ENCODE measurements at places on chromosomes 1 and 21. TPM values are rescaled to one million over a fixed set of nuclear protein-coding genes. Genes with fewer than 3 reads are reported as not detected.

- H3K4me3 ChIP-seq, result peak overlapping the region; percentile 53
- H3K27me3 ChIP-seq, result no peaks in the 10 kb centered on the region
Measured at GRCh38 chr1:201740086-201740541, 88.8 kb upstream of the IPO9 start.

- H3K27me3 ChIP-seq, result no peaks in the 10 kb centered on the region
- H3K27ac ChIP-seq, result peak within 1 kb of the TSS; percentile 97
- H3K36me3 ChIP-seq, result no peaks in the 10 kb centered on the region
- H3K4me1 ChIP-seq, result peaks cover 3% of the 10 kb centered on the region
- DNase-seq, result peak; percentile 84
- H3K4me3 ChIP-seq, result peak within 1 kb of the TSS; percentile 67
Measured at GRCh38 chr1:31576201-31576669, at the start of gene TINAGL1. Gene TINAGL1 (plus strand): TSS chr1:31576515. CDS start chr1:31577149, 634 bp downstream.

DNA sequence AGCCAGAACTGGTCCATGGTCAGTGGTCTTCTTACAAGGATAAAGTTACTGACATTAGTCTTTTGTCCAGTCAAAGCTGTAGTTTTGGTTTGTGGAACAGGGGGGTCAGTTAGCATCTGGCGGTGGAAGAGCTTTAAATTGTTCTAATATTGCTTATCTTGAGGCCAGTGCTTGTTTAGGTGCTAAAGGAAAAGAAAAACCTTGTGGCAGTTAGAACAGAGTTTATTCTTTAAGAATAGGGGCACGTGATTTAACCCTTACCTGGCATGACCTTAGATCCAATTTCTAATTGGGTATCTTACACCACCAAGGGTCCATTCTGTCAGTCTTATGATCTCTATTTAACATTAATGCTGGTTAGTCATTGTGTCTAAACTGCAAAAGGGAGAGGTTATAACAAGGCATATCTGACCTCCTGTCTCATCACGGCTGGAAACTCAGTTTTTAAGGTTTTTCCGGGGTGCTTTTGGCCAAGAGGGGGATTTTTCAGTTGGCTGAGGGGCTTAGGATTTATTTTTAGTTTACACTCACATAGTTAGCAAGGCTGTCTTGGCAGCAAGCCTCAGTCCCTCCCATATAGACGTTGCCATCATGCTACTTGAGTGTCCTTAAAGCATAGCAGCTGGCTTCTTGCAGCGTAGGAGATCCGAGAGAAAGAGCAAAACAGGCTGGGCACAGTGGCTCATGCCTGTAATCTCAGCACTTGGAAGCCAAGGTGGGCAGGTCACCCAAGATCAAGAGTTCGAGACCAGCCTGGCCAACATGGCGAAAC is 60.1 kb upstream of the FAM89A start:
- no peaks in the 10 kb centered on the region for H3K27me3 ChIP-seq
- no peaks in the 10 kb centered on the region for H3K4me1 ChIP-seq
- no peak overlapping the region for H3K4me3 ChIP-seq

SORT1 gene
- total RNA-seq, result 169 TPM

CA6 gene
- total RNA-seq, result not detected

DNA sequence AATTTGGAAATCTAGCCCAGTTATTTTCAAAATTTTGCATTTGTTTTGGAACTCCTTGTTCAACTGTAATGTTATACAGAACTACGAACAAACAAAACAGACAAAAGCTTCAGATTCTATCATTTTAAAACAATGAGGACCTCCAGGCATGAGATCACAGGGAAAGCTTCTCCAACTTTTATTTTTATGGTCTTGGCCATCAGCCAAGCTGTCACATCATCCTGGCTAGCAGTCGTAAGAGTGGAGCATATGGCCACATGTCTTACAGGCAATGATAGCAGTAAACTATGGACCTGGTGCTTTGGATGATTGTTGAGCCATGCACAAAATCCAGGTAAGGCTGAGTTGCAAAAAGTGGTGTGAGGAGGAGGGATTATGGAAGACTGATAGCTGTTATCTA is 299.6 kb downstream of the LMX1A start:
- H3K27me3 ChIP-seq, result no peaks in the 10 kb centered on the region
- H3K4me1 ChIP-seq, result no peaks in the 10 kb centered on the region

GOLT1A gene
- total RNA-seq, result 8.9 TPM

DNA sequence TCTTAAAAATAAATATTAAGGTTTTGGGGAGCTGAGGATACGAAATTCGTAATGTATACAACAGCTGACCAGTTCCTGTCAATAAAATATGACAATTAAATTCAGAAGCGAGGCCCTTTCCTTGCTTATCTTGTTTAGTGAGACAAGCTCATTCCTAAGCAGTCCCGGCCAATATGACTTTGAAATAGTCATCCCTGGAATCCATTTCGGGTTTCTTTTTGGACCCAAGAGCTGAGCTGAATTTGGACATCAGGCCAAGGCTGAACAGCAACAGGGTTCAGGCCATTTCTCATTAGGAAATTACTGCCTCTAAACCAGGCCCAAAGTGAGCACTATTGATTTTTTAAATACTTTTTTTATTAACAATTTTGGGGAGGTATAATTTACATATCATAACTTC is 17.3 kb upstream of the FMN2 start:
- no peak for DNase-seq
- no peak overlapping the region for H3K27ac ChIP-seq
- no peaks in the 10 kb centered on the region for H3K4me1 ChIP-seq
- no peak overlapping the region for H3K4me3 ChIP-seq
- H3K27me3 ChIP-seq, result no peaks in the 10 kb centered on the region
- no peaks in the 10 kb centered on the region for H3K36me3 ChIP-seq

BGLAP gene
- 1.8 TPM for total RNA-seq

AMY1C gene
- total RNA-seq, result not detected

SYCP1 gene
- not detected for total RNA-seq

GRCh38 chr1:33377756-33378155 is 53.1 kb downstream of the PHC2 start:
- DNase-seq, result no peak
- peaks cover 7% of the 10 kb centered on the region for H3K36me3 ChIP-seq
- H3K4me3 ChIP-seq, result no peak overlapping the region
- peaks cover 3% of the 10 kb centered on the region for H3K4me1 ChIP-seq
- no peak overlapping the region for H3K27ac ChIP-seq
- H3K27me3 ChIP-seq, result no peaks in the 10 kb centered on the region

- no peaks in the 10 kb centered on the region for H3K36me3 ChIP-seq
- H3K27ac ChIP-seq, result no peak overlapping the region
- no peaks in the 10 kb centered on the region for H3K27me3 ChIP-seq
- H3K4me1 ChIP-seq, result no peaks in the 10 kb centered on the region
Measured at GRCh38 chr21:40829308-40829707, 17.6 kb downstream of the DSCAM start.

DNA sequence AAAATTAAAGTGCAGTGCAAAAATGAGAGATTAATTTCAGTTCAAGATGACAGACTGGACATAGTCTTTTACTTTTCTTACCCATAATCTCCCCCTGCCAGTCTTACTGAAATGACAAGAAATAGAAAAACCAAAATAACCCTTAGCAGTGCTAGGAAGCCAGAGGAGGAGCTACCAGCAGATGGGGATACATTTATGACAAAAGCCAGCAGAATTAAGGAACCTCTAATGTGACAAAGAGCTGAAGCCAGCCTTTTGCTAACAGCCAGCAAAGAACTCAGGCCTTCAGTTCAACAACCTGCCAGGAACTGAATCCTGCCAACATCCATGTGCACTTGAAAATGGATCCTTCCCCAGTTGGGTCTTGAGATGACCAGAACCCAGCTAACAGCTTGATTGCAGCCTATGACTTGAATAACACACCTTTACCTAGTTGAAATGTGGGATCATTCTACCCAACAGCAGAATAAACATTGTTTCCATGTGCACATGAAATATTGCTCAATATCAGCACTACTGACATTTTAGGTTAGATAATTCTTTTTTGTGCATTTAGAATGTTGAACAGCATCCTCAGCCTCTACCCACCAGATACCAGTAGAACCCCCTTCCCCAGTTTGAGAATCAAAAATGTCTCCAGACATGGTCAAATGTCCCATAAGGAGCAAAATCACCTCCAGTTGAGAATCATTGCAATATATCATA is 7.9 kb upstream of the TRAF5 start:
- H3K27ac ChIP-seq, result no peak overlapping the region
- no peak overlapping the region for H3K4me3 ChIP-seq
- peaks cover 6% of the 10 kb centered on the region for H3K36me3 ChIP-seq
- H3K27me3 ChIP-seq, result no peaks in the 10 kb centered on the region

DENND2C gene
- 2.5 TPM for total RNA-seq

DNA sequence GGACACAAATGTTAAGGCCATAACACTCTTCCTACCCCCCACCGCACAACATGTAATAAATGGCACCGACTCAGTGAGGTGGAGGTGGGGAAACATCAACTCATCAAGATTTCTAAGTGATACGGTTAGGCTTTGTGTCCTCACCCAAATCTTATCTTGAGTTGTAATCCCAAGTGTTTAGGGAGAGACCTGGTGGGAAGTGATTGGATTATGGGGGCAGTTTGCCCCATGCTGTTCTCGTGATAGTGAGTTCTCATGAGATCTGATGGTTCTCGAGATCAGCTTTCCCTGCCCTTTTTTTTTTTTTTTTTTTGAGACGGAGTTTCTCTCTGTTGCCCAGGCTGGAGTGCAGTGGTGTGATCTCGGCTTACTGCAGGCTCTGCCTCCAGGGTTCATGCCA is 51.0 kb upstream of the ACTL8 start:
- no peak overlapping the region for H3K27ac ChIP-seq
- H3K4me3 ChIP-seq, result no peak overlapping the region
- H3K27me3 ChIP-seq, result no peaks in the 10 kb centered on the region
- DNase-seq, result no peak
- H3K36me3 ChIP-seq, result no peaks in the 10 kb centered on the region

DNA sequence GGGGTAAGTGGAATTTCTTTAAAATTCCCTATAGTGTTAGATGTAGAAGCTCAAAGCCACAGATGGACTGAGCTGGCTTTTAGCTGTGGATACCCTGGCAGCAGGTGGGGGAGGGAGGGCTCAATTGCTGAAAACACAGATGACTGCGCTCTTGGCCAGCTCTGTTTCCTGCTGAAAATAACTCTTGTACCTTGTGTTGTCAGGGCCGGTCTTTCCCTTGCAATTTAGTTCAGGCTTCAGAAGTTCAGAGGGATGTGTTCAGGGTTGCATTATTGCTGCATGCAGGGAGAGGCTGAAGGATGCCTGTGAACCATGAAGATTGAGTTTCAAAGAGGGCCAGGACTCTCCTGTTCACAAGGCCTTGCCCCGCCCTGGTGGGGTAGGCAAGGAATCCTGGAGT is 58.1 kb upstream of the GCLM start:
- no peaks in the 10 kb centered on the region for H3K36me3 ChIP-seq
- peaks cover 8% of the 10 kb centered on the region for H3K4me1 ChIP-seq
- no peaks in the 10 kb centered on the region for H3K27me3 ChIP-seq
- no peak overlapping the region for H3K27ac ChIP-seq
- H3K4me3 ChIP-seq, result no peak overlapping the region

- no peaks in the 10 kb centered on the region for H3K27me3 ChIP-seq
- no peak overlapping the region for H3K27ac ChIP-seq
- H3K36me3 ChIP-seq, result no peaks in the 10 kb centered on the region
- H3K4me1 ChIP-seq, result no peaks in the 10 kb centered on the region
- DNase-seq, result no peak
Measured at GRCh38 chr21:36576441-36576840, 96.5 kb upstream of the CLDN14 start.

SLFNL1 gene
- total RNA-seq, result 0.50 TPM

DNA sequence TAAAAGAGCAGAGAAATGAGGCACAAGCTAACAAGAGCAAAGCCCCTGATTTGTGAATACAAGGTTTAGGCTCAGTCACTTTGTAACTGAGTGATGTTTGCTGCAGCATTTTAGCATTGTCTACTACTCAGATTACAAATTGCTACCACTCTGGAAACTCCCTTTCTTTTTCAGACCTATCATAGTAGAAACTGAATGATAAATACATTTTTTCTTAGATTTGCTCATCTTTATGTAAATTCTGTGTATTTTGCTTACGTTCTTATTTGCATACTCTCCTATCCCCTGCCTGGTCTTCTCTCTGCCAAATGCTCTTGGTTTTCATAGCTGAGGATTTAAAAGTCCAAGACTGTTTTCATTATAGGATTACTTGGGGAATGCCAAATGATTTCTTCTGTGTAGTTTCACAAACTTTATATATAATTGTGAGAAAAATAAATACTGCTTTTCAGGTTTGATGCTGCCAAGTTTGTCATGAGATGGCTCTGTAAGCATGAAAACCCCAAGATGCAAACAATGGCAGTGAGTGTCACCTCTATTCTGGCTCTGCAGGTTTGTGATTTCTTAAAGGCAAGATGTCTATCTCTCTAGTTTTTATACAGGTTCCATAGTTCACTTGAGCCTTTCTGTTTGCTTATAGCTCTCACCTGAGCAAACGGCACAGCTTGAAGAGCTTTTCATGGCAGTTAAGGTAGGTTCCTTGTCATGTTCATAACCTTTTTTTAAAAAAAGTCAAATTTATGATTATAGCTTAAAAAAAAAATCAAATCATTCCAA is 24.7 kb downstream of the ZYG11A start:
- no peaks in the 10 kb centered on the region for H3K36me3 ChIP-seq
- DNase-seq, result no peak
- H3K27me3 ChIP-seq, result no peaks in the 10 kb centered on the region

GRCh38 chr1:193413376-193413775 is 227.0 kb upstream of the B3GALT2 start:
- H3K36me3 ChIP-seq, result no peaks in the 10 kb centered on the region
- no peak overlapping the region for H3K4me3 ChIP-seq
- DNase-seq, result no peak
- H3K27ac ChIP-seq, result no peak overlapping the region
- H3K27me3 ChIP-seq, result no peaks in the 10 kb centered on the region

DNA sequence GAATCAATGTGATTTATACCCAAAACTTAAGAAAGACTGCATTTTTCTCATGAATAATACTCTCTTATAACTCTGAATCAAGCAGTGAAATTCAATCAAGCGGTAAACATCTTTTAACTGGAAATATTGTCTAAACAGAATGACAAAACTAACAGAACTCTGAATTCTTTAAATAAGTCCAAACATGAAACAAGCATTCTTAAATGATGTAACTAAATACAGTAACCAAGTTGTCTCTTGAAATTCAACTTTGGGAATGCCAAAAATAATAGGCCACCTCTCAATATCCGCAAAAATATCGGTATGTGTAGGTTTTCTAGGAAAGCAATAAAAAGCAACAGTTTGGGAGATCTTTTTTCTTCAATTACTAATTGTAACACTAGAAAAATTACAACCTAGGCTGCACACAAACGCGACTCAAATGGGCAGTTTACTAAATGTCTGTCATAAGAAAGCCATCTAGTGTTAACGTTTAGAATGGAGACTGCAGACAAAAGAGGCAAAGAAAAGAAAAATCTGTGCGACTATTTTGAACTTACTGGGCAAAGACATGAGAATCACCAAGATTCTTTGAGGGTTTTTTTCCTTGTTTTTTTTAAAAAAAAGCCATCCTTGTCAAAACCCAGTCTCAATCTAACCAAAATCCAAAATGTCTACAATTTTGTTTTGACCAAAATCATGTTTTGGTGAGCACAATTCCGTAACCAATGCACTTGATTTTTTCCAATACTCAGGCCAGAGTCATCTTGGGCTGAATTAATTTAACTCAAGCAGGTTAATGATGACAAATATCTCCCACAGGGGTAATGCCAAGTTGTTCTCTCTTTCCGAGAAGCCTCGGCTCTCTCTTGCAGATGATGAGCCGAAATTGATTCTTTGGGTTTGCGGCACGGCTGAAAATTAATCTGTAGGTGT is 1.3 kb downstream of the SIPA1L2 start:
- no peaks in the 10 kb centered on the region for H3K27me3 ChIP-seq
- DNase-seq, result no peak
- no peaks in the 10 kb centered on the region for H3K36me3 ChIP-seq
- H3K4me3 ChIP-seq, result peak overlapping the region; percentile 69

CLCA2 gene
- not detected for total RNA-seq

KCNJ15 gene
- total RNA-seq, result 142 TPM

- H3K27me3 ChIP-seq, result no peaks in the 10 kb centered on the region
- no peaks in the 10 kb centered on the region for H3K4me1 ChIP-seq
- no peak for DNase-seq
- H3K27ac ChIP-seq, result no peak overlapping the region
Measured at GRCh38 chr1:243230914-243231313, 24.2 kb downstream of the CEP170 start.

Data from kidney (tissue), 22 donors.